ENCODE measurements at places on chromosomes 3 and 15. TPM values are rescaled to one million over a fixed set of nuclear protein-coding genes. Genes with fewer than 3 reads are reported as not detected.

ARMC8 gene
- total RNA-seq, result 55.5 TPM

TRAT1 gene
- total RNA-seq, result not detected

TMEM108 gene
- total RNA-seq, result 7.4 TPM

LRRC3B gene
- total RNA-seq, result 11.3 TPM

ISL2 gene
- total RNA-seq, result 2.7 TPM

PLSCR2 gene
- total RNA-seq, result not detected

ADAM10 gene
- total RNA-seq, result 135 TPM

ZMAT3 gene
- 16.3 TPM for total RNA-seq

CDCP1 gene
- total RNA-seq, result 17.4 TPM

ABHD6 gene
- total RNA-seq, result 6.5 TPM

DIPK2A gene
- total RNA-seq, result 38.5 TPM

ERICH6 gene
- total RNA-seq, result not detected

ATP6V1A gene
- 87.3 TPM for total RNA-seq
